ENCODE measurements at places on chromosomes 3 and 15. TPM values are rescaled to one million over a fixed set of nuclear protein-coding genes. Genes with fewer than 3 reads are reported as not detected.
A peak's percentile ranks its signal among the peaks of the same experiment; 100 is the strongest.

GRCh38 chr3:71478568-71478967 lies 105.0 kb downstream of the FOXP1 start:
- no peak overlapping the region for H3K4me3 ChIP-seq
- no peak for DNase-seq
- H3K4me1 ChIP-seq = no peaks in the 10 kb centered on the region

GRCh38 chr3:69197922-69198530 lies 75.6 kb upstream of the LMOD3 start:
- no peaks in the 10 kb centered on the region for H3K4me1 ChIP-seq
- no peaks in the 10 kb centered on the region for H3K27me3 ChIP-seq
- H3K4me3 ChIP-seq = no peak overlapping the region
- H3K27ac ChIP-seq = no peak overlapping the region

GRCh38 chr3:149221783-149222517 lies at the start of gene CP:
TSS of gene CP (minus strand) at chr3:149221829. CDS start at chr3:149221792, 37 bp downstream.
- H3K4me1 ChIP-seq = no peaks in the 10 kb centered on the region
- DNase-seq = no peak
- no peaks in the 10 kb centered on the region for H3K27me3 ChIP-seq
- H3K36me3 ChIP-seq = no peaks in the 10 kb centered on the region

DNA sequence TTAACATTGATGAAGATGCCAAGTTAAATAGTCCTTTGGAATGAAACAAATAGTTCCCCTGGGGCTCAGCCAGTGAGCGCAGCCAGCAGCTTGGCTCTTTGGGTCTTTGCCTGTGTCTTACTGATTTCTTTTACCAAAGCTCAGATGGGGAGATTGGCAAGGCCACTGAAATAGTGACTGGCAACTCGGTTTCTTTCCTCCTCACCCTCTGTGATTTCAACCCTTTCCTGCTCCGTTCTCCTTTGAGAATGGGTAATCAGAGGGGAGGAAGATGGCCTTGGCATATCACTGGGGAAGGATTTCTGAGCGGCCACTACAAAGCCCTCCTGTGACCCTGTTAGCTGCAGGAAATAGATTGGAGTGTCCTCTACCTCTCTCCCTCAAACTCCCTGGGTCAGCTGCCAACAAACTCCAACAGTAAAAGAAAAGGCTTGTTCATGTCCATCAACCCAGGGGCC lies 337.1 kb upstream of the LRRFIP2 start:
- no peak for DNase-seq
- no peaks in the 10 kb centered on the region for H3K36me3 ChIP-seq
- no peak overlapping the region for H3K4me3 ChIP-seq
- no peaks in the 10 kb centered on the region for H3K4me1 ChIP-seq
- no peak overlapping the region for H3K27ac ChIP-seq
- peaks cover 3% of the 10 kb centered on the region for H3K27me3 ChIP-seq

DNA sequence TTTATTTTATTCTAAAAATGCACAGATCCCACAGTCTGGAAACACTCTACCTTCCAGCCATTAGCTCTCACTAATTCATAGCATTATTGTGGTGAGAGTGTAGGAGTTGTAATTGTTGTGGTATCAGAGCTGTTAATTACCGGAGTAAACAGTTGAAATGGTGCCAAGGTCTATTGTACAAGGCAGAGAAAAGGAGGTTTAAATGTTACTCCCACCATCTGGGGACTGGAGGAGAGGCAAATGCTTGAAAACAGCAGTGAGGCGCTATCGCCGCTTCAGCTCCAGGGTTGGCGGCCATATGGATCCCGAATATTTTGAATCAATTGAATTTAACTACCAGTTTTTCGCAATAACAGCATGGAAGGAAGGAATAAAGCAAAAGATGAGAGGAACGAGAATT lies 113.1 kb upstream of the C15orf61 start:
- no peaks in the 10 kb centered on the region for H3K36me3 ChIP-seq
- no peak for DNase-seq
- H3K27ac ChIP-seq = no peak overlapping the region
- H3K4me1 ChIP-seq = no peaks in the 10 kb centered on the region
- H3K27me3 ChIP-seq = no peaks in the 10 kb centered on the region

GRCh38 chr15:64905119-64905831 lies 6.4 kb upstream of the ANKDD1A start:
- no peaks in the 10 kb centered on the region for H3K36me3 ChIP-seq
- peaks cover 13% of the 10 kb centered on the region for H3K4me1 ChIP-seq
- H3K4me3 ChIP-seq = peak overlapping the region; percentile 46
- H3K27me3 ChIP-seq = no peaks in the 10 kb centered on the region

- H3K27ac ChIP-seq = no peak overlapping the region
- peak overlapping the region; percentile 88 for H3K4me3 ChIP-seq
- no peak for DNase-seq
- peaks cover 18% of the 10 kb centered on the region for H3K4me1 ChIP-seq
- H3K36me3 ChIP-seq = no peaks in the 10 kb centered on the region
- H3K27me3 ChIP-seq = no peaks in the 10 kb centered on the region
Observed at GRCh38 chr3:129315223-129315997, 36.7 kb downstream of the HMCES start.

The GABRA5 gene
- total RNA-seq = not detected

The NPAP1 gene
- not detected for total RNA-seq

The WNT7A gene
- total RNA-seq = 0.08 TPM

The ARIH2 gene
- total RNA-seq = 58.7 TPM

The ADGRG7 gene
- not detected for total RNA-seq

The MYL3 gene
- not detected for total RNA-seq

The ATP6V1A gene
- total RNA-seq = 64.5 TPM

Data from GM12878 (cell line).